LHCN-M2 (cell line): ENCODE measurements at places on chromosomes 3 and 15. TPM values are rescaled to one million over a fixed set of nuclear protein-coding genes. Genes with fewer than 3 reads are reported as not detected.
A peak's percentile ranks its signal among the peaks of the same experiment; 100 is the strongest.

GRCh38 chr3:46478341-46478740 lies 13.6 kb upstream of the LTF start:
- no peak for DNase-seq

- DNase-seq: no peak
These were observed 16.3 kb upstream of the TRAT1 start for GRCh38 chr3:108806316-108806715.

GRCh38 chr3:69462022-69462825 lies 76.3 kb upstream of the FRMD4B start:
- no peak for DNase-seq

DNA sequence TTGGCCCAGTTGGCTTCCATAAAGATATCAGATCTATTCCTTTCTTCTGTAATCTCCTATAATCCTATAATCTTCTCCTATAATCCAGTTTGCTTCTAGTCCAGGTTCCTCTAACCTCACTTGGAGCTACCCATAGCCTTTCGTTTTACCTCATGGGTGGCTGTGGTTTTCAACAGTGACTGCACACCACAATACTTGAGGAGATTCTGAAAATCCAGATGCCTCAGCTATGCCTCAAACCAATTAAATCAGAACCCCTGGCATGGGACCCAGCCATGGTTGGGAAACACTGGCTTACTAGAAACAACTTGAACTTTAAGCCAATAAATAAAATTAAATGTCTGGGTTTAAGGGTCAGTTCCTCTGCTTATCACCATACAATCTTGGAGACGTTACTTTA lies 86.1 kb upstream of the NTRK3 start:
- DNase-seq: no peak

GRCh38 chr3:4846543-4846942 lies 132.7 kb upstream of the BHLHE40 start:
- DNase-seq: no peak

DNA sequence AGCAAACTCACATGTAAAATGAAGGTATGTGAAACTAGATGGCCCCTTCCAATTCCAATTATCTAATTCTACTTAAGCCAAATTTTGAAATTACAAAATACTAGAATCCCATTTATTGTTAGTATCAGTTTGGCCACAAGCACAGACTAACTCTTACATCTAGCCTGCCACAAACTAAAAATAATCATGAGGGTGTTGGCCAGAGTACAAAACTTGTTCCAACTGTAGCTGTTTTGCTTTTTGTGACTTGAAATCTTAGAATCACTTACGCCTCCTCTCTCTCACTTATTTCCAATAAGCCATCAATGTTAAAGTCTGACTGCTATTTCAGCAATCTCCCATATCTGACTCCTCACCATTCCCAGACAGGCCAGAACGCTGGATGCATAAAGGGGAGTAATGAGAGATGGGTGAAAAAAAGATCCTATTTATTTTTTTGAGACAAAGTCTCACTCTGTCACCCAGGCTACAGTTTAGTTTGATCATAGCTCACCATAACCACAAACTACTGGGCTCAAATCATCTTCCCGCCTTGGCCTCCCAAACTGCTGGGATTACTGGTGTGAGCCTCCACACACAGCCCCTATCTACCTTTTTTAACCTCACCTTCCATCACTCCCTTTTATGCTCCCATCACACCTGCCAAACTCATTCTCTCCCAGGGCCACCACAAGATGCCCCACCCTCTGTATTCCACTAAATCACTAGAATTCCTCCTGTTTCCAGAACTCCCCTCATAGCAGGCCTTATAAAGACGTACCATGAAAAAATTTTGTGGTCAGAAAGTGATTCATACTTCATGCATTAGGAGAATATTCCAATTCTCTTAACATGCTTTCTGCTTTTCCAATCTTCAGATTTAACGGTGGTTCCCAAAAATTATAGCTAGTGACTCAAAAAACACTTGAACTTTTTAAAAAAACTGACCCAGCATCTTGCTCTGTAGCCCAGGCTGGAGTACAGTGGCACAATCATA lies 36.5 kb downstream of the ATOSA start:
- DNase-seq: peak; percentile 76

- DNase-seq: no peak
These were observed 14.6 kb downstream of the LRIG1 start for GRCh38 chr3:66486202-66486601.

GRCh38 chr3:133256787-133257483 lies 142.9 kb upstream of the BFSP2 start:
- DNase-seq: no peak

DNA sequence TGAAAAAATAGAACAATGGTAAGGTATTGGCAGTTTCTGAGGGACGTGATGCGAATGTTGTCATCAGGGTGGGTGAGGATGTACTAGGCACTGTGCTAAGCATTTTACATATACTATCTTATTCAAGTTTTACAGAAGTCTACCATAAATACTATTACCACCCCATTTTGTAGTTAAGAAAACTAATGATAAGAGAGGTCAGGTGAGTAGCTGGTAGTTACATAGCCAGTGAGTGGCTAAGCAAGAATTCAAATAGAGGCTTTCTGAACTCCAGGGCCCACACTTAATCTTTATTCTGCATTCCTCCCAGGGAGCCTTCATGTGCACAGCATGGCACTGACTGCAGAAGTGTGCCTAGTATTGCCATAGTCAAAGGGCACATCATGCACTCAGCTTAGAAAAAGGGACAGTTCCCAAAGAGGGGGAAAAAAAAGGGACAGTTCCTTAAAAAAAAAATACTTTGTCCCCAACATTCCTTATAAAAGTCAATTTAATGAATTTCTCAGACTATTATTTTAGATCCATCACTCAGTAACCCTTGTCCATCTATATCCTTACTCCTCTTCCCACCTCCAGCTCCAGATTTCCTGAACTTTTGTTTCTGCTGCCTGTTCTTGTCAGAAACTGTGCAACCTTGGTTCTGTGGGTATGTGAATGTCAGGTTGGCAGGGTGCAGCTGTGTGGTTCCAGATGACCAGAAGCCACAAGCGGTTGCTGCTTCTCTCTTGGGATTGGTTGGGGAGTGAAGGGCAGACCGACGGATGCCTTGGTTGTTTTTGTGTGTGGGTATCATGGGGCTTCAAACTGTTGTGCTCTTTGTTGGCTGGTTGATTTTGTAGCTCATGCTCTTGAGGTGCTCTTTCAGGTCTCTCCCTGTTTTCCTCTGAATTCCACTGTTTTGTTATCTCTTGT lies 8.3 kb downstream of the MAPKBP1 start:
- peak; percentile 50 for DNase-seq

DNA sequence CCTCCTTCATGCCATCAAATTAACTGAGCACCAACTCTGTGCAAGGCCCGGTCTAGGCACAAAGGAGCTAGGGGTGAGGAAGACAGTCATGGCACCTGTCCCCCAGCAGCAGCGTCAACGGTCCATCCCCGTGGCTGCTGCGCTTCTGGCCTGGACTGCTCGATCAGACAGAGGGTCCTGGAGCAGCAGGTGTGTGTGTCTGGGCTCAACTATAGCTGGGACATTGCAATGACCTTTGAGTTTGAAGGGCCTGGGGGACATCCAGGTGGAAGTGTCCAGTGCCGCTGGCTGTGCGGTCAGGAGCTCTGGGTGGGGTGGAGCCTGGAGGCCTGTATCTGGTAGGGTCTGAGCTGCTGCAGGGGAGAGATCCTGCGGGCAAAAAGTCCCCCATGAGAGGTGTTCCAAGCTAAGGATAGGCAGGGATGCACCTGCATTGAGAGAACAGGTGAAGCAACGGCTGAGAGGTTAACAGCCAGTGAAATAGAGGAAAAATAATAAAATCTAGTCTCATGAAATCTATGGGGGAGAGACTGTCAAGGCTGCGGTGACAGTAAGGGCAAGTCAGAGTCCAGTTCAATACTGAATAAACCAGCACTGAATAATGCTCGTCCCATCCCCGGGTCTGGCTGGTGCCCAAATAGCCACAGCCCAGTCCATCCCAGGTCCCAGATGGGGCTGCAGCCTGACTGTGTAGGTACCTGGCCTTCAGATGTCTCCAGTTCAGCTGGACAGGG lies 25.4 kb upstream of the SLC41A3 start:
- no peak for DNase-seq

GRCh38 chr15:73800662-73801345 lies 47.7 kb upstream of the INSYN1 start:
- peak; percentile 56 for DNase-seq

GRCh38 chr3:157631478-157631877 lies 128.3 kb upstream of the VEPH1 start:
- peak; percentile 6 for DNase-seq

DNA sequence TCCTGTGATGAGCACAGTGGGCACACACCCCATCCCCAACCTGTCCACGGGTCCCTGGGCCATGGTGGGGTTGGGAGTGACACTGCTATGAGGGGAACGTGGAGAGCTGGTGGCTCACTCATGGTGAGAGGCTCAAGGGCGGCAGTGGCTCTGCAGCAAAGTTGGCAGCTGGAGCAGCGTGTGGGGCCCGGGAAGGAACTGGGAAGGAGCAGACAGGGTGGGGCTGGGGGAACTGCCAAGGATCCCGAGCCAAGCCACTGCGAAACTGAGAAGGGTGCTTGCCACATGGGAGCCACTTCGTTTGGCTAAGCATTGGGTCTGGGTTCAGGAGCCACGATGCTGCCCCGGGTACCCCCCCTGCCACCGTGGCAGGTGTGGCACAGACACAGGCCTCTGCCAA lies 80.1 kb downstream of the SNRK start:
- DNase-seq: no peak

DNA sequence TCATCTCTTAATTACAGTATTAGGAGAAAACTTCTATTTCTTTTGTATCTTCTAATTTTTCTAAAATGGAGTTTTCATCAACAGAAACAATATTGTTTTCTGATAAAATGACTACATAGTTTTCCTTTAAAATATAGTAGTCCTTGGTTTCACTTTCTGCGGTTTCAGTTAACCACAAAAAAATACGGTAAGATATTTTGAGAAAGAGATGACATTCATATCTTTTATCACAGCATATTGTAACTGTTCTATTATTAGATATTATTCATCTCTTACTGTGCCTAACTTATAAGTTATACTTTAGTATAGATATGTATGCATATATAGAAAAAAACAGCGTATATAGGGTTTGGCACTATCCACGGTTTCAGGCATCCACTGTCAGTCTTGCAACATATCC lies 2.3 kb downstream of the B4GALT4 start:
- peak; percentile 29 for DNase-seq

GRCh38 chr15:80834906-80835305 lies 55.7 kb downstream of the CEMIP start:
- DNase-seq: no peak

The IGDCC3 gene
- not detected in 2 replicates for total RNA-seq

The PIF1 gene
- 26.4 and 43.9 TPM in 2 replicates for total RNA-seq

The GPR62 gene
- not detected in 2 replicates for total RNA-seq

The SLC28A2 gene
- not detected in 2 replicates for total RNA-seq

The ZNF662 gene
- total RNA-seq: 1.3 and 1.4 TPM in 2 replicates

The PPP1R14D gene
- not detected in 2 replicates for total RNA-seq
